ENCODE measurements at places on chromosomes 2 and 18. TPM values are rescaled to one million over a fixed set of nuclear protein-coding genes. Genes with fewer than 3 reads are reported as not detected.
A peak's percentile ranks its signal among the peaks of the same experiment; 100 is the strongest.

GRCh38 chr2:7999683-8000476, 682.0 kb upstream of the ID2 start:
- no peak overlapping the region for H3K4me3 ChIP-seq
- no peak for DNase-seq
- H3K4me1 ChIP-seq: no peaks in the 10 kb centered on the region
- no peaks in the 10 kb centered on the region for H3K27me3 ChIP-seq

The HSBP1L1 gene
- total RNA-seq: 13.8 TPM

The CNGA3 gene
- not detected for total RNA-seq

DNA sequence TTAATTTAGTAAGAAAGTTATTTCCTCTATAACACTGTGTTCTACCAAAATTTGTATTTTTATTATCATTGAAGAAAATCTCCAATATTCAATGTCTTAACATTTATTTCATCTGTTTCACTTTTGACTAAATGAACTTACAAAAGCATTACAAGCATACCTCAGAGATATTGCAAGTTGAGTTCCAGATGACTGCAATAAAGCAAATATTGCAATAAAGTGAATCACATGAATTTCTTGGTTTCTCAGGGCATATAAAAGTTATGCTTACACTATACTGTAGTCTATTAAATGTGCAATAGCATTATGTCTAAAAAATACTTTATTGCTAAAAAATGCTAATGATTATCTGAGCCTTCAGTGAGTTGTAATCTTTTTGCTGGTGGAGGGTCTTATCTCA, 78.3 kb downstream of the TTC32 start:
- H3K27ac ChIP-seq: no peak overlapping the region
- peaks cover 8% of the 10 kb centered on the region for H3K27me3 ChIP-seq
- no peaks in the 10 kb centered on the region for H3K4me1 ChIP-seq
- no peaks in the 10 kb centered on the region for H3K36me3 ChIP-seq

The CPO gene
- not detected for total RNA-seq

- H3K27ac ChIP-seq: no peak overlapping the region
- H3K4me3 ChIP-seq: no peak overlapping the region
- no peak for DNase-seq
- H3K4me1 ChIP-seq: peaks cover 48% of the 10 kb centered on the region
- peaks cover 42% of the 10 kb centered on the region for H3K27me3 ChIP-seq
Measured at GRCh38 chr2:72145289-72145657, 2.4 kb downstream of the CYP26B1 start.

The LOXHD1 gene
- total RNA-seq: 0.11 TPM

DNA sequence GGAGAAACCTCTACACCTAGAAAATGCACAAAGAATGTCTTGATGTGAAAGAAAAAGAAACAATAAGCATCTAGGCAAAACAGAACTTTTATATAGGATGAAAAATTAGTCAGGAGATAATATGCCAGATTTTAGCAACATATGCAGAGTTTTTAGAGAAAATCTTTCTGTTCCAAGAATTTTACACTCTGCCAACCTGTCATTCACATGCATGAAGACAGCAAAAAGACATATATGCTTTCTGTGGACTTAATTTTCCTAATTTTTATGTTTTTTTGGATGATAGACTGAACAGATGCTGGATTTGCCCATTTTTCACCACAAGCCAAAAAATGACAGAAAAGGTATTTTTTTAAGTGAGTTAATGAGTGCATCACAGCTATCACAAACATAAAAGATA, 637.3 kb downstream of the TRIB2 start:
- H3K4me1 ChIP-seq: no peaks in the 10 kb centered on the region
- H3K36me3 ChIP-seq: no peaks in the 10 kb centered on the region
- H3K4me3 ChIP-seq: no peak overlapping the region
- no peaks in the 10 kb centered on the region for H3K27me3 ChIP-seq
- no peak overlapping the region for H3K27ac ChIP-seq

GRCh38 chr2:145090841-145091761, 571.2 kb upstream of the ZEB2 start:
- no peak overlapping the region for H3K4me3 ChIP-seq
- no peaks in the 10 kb centered on the region for H3K36me3 ChIP-seq
- no peak overlapping the region for H3K27ac ChIP-seq
- H3K4me1 ChIP-seq: no peaks in the 10 kb centered on the region

- H3K27ac ChIP-seq: no peak overlapping the region
- DNase-seq: no peak
- H3K4me1 ChIP-seq: no peaks in the 10 kb centered on the region
- H3K27me3 ChIP-seq: no peaks in the 10 kb centered on the region
Measured at GRCh38 chr18:21833604-21834298, 93.2 kb downstream of the MIB1 start.

DNA sequence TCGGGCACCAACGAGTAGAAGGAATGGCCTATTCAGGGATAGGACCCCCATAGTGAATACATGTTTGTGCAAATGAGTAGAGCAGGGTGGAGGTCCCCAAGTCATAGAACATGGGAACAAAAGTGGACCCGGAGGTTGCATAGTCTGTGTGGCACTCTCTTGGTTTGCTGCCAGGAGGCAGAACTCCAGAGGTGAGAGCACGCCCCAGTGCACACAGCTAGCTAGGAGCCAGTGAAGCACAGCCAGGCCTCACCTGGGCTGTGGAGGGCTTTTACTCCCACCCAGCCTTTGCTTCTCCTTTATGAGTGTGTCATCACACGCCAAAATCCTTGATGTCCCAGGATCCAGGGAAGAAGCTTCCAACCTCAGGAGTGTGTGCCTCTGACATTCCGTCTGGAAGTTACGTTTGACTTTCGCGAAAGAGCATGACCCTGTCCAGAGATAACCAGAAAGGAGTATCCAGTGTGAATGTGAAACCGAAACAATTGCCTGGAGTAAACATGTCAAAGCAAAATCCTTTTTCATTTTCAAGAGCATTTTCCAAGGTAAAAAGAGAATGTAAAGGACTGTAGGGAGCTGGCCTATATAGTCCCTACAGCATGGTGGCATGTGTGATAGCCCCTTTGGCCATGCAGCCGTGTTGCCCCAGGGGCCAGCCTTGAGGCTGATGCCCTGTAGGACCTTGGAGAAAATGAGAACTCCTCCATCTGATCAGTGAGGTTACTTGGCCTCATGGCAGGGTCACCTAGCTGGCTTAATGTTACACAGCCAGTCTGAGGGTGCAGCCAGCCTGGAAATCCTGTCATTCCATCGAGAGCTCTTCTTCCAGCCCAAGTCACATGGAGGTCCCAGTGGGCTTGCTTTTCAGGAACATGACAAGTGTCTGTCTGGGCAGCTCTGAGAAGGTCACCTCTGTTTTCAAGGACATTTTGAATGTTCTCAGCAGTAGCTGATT, 8.8 kb downstream of the TRIB2 start:
- DNase-seq: no peak
- H3K4me1 ChIP-seq: peaks cover 69% of the 10 kb centered on the region
- peaks cover 40% of the 10 kb centered on the region for H3K36me3 ChIP-seq
- peak overlapping the region; percentile 17 for H3K27ac ChIP-seq

DNA sequence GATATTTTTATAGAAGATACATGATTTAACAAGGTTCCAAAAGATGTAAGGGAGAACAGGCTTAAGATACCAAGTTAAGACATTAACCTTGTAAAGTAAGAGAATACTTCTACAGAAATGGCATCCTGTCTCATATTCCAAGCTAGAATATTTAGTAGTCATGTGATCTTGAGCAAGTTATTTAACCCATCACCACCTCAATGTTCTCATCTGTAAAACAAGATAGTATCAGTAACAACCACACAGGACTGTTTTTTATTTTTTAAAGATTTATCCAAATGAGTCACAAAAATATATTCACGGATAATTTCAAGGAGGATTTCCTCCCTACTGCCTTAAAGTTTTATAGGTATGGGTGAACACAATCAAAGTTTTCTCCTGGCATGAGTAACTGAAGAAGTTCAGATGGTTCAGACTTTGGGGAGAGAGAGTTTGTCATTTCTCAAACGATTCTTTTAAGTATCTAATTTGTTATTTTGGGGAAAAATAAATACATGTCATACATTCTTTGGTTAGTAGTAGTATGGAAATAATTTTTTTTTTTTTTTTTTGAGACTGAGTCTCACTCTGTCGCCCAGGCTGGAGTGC, 25.9 kb downstream of the ROCK1 start:
- H3K27ac ChIP-seq: no peak overlapping the region
- H3K4me1 ChIP-seq: peaks cover 14% of the 10 kb centered on the region
- DNase-seq: no peak
- H3K4me3 ChIP-seq: no peak overlapping the region
- H3K36me3 ChIP-seq: no peaks in the 10 kb centered on the region
- H3K27me3 ChIP-seq: no peaks in the 10 kb centered on the region

The RPL37A gene
- 1,429 TPM for total RNA-seq

The ZC3H8 gene
- 20.3 TPM for total RNA-seq

The RAB6C gene
- total RNA-seq: not detected

DNA sequence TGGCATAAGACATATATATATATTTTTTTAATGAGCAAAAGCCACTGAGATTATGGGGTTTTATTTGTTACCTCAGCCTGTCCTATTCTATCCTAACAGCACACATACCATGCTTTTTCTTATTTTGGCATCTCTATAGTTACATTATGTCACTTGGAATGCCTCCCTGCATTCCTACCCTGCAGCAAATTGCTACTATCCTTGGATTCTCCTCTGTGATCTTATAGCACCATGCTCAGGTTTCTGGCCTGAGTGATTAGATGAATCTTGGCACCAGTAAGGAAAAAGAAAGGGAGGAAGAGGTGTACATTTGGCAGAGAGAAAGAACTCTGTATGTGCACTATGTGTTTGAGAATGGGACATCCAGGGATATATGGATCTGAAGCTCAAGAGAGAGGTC, 86.3 kb upstream of the PELI1 start:
- DNase-seq: no peak
- peaks cover 5% of the 10 kb centered on the region for H3K4me1 ChIP-seq
- peaks cover 3% of the 10 kb centered on the region for H3K27me3 ChIP-seq

- H3K4me3 ChIP-seq: no peak overlapping the region
- peaks cover 3% of the 10 kb centered on the region for H3K4me1 ChIP-seq
- H3K27me3 ChIP-seq: no peaks in the 10 kb centered on the region
- H3K36me3 ChIP-seq: no peaks in the 10 kb centered on the region
- no peak for DNase-seq
Measured at GRCh38 chr18:57837917-57838548, 34.9 kb upstream of the ATP8B1 start.

GRCh38 chr2:54665436-54665856, 58.0 kb upstream of the EML6 start:
- H3K4me1 ChIP-seq: peaks cover 5% of the 10 kb centered on the region
- H3K36me3 ChIP-seq: peaks cover 94% of the 10 kb centered on the region
- no peaks in the 10 kb centered on the region for H3K27me3 ChIP-seq
- DNase-seq: no peak

GRCh38 chr2:111118481-111118980, 2.2 kb upstream of the BCL2L11 start:
- H3K27me3 ChIP-seq: peaks cover 35% of the 10 kb centered on the region
- no peak overlapping the region for H3K27ac ChIP-seq
- H3K4me1 ChIP-seq: peaks cover 58% of the 10 kb centered on the region
- no peak for DNase-seq
- H3K4me3 ChIP-seq: peak overlapping the region; percentile 22
- no peaks in the 10 kb centered on the region for H3K36me3 ChIP-seq

The EFEMP1 gene
- total RNA-seq: not detected

GRCh38 chr18:9994701-9995235, 81.0 kb downstream of the VAPA start:
- H3K4me1 ChIP-seq: no peaks in the 10 kb centered on the region
- H3K27ac ChIP-seq: no peak overlapping the region
- DNase-seq: no peak
- H3K36me3 ChIP-seq: no peaks in the 10 kb centered on the region
- H3K4me3 ChIP-seq: no peak overlapping the region

DNA sequence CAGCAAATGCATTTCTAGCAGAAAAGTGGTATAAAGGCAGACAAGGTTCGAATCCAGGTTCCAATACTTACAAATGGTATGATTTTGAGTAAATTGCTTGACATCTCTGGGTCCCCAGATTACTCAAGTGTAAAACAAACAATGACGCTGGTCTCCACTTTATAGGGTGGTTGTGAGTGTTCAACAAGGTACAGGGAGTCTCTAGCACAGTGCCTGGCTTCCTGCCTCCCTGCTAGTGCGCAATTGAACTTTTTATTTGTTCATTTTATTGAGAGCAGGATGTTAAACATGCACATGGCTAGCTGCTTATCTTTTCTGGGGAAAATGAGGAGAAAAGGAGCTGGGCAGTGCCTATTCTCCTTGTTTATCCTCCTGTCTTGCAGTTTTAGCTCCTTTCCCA, 74.9 kb upstream of the MYL1 start:
- H3K36me3 ChIP-seq: no peaks in the 10 kb centered on the region
- DNase-seq: no peak
- H3K4me3 ChIP-seq: no peak overlapping the region
- H3K27ac ChIP-seq: no peak overlapping the region

The SALL3 gene
- not detected for total RNA-seq

The ITGAV gene
- 12.0 TPM for total RNA-seq

DNA sequence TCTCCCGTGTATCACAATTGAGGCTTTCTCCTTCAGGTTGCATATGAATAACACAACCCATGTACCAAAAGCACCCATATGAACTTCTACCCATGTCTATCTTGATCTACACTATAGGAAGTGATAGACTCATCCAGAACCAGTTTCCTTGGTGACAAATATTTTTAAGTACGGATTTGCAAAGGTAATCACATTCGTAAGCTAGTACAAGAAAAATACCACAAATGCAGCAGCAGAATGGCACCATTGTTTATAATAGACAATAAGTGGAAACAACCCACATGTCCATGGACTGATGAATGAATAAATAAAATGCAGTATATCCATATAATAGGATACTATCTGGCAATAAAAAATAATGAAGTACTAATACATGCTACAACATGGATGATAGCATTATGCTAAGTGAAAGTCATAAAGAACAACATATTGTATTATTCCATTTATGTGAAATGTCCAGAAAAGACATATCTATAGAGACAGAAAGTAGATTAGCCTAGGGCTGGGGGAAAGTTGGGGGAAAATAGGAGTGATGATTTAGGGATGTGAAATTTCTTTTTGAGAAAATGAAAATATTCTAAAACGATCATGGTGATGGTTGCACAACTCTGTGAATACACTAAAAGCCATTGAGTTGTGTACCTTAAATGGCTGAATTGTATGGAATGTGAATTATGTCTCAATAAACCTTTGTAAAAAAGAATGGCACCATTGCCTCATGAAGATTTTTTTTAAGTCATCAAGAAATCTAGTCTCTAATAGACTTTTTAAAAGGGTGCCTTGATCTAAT, 3.4 kb upstream of the CCDC88A start:
- DNase-seq: no peak
- no peaks in the 10 kb centered on the region for H3K36me3 ChIP-seq
- H3K4me3 ChIP-seq: no peak overlapping the region
- no peaks in the 10 kb centered on the region for H3K27me3 ChIP-seq
- H3K27ac ChIP-seq: no peak overlapping the region

- no peak overlapping the region for H3K27ac ChIP-seq
- no peaks in the 10 kb centered on the region for H3K27me3 ChIP-seq
- no peak overlapping the region for H3K4me3 ChIP-seq
Measured at GRCh38 chr2:99559075-99559662, 69.4 kb upstream of the REV1 start.
